ENCODE measurements at places on chromosomes 1 and 21.

GRCh38 chr1:19465123-19465522 lies 20.2 kb downstream of the CAPZB start:
- no peak for DNase-seq

- DNase-seq, result no peak
Measured at GRCh38 chr21:38830671-38831525, 25.2 kb downstream of the ETS2 start.

DNA sequence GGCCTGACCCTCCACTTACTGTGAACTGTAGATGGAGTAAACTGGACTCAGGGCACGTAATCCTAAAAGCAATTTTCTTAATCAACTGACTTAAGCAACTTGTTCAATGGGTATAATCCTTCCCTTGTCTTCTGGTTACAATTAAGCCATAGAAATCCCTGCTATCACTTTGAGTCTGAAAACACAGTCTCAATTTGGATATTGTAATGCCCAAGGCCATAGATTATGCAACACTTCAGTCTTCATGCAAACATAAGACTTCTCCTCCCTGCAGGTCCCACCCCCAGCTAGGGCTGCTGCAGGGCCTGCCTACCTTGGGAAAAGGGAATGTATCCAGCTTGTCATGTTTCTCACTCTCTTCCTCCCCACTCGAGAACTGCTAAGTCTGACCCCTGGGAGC lies 6.2 kb upstream of the SLC5A9 start:
- DNase-seq, result no peak

- no peak for DNase-seq
Measured at GRCh38 chr1:23995431-23995837, 15.3 kb upstream of the SRSF10 start.

DNA sequence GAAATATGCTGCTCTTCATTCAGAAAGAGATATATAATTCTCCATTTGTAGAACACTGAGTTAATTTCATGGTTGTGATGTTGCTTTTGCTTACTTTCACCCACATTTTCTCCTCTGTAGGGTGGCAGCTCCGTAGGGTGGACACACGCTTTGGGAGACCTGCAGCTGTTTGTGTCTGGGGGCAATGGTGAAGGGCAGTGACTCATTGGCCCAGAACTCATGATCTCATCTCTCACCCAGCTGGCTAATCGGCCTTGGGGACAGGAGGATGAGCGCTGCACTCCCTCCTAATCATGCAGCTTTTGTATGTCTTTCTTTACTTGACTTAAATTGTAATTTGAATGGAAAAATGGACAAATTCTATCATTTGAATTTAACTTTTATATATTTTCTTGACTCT lies 9.6 kb downstream of the DISC1 start:
- DNase-seq, result no peak

DNA sequence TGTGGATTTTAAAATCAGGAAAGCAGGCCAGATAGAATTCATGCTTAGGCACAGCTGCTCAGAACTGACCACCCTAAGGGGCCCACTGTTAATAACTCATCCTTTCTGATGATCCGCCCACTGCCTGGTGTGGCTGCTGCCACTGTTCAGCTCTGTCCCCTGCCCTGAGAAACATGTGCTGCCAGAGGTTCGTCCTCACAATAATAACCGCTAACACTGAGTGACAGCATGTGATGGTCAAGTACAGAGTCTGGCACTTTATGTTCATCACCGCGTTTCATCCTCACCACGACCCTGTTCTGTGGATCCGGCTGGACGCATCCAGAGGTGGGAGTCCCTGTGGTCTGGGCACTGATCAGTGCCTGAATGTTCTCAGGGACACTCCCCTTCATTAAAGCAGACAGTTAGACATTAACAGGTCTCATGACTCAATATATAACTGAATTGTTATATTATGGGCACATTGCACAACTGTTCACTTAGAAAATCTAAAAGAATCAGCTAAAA lies 108.6 kb downstream of the SIM2 start:
- DNase-seq, result no peak

- DNase-seq, result no peak
Measured at GRCh38 chr1:184406479-184406878, 19.6 kb downstream of the C1orf21 start.

DNA sequence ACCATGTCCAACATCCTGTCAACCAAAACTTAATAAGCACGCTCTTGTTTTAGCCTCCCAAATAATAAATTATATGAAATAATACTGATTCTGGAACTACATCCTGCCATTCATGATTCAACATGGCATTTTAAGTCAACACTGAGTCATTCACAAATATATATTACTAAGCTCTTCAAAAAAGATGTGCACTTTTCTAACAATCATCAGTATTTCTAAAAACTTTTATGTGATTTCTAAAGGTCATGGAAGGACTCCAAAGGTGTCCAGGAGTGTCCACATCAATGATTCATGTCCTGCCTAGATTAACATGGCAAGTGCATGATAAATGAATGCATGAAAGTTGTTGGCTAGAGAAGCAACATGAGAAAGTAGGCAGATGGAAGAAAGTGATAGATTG lies 51.6 kb downstream of the NEGR1 start:
- DNase-seq, result no peak

DNA sequence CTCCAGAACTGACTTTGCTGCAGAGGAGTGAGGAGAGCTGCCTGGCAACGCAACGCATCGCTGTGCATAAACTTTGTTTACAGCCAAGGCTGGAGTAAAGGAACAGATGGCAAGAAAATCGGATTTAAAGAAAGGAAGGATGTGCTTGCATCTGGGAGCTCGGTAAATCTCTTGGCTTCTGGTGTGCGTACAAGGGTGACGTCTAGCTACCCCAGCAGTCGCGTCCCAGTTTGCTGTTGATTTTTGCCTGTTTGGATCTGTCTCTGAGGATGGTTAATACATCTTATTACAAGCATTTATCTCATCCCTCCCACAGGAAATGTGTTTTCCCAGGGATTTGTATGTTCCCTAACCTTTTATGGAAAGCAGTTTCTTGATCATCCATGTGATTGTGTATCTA lies 73.3 kb upstream of the RALGPS2 start:
- no peak for DNase-seq

DNA sequence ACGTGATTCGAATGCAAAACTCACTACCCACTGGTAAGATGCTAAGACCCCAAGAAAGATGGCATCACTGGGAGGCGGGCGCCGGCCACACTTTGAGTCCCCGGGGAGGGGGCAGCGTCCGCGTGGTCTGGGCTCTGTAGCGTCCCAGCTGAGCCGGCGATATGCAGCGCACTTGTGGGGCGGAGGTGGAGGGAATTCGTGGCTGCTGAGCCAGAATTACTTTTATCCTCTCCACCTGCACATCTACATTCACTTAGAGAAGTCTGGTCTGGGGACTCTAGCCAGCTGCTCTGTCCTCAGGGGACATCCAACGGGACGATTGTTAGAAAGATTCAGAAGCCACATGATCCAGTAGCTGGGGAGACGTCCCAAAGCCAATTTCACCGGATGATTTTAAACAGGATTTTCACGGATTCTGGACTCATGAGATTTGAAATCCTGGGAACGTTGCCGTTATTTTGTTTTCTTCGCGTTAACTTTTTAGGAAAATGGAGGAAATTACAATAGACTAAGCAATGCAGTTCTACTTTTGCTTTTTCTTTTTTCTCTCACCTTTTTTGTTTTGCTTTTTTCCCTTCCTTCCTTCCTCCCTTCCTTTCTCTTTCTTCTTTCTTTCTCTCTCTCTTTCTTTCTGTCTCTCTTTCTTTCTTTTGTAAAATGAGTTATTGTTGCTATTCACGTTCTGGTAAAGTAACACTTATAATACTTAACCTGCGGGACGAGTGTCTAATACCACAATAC lies 1.3 kb downstream of the JAM2 start:
- no peak for DNase-seq

DNA sequence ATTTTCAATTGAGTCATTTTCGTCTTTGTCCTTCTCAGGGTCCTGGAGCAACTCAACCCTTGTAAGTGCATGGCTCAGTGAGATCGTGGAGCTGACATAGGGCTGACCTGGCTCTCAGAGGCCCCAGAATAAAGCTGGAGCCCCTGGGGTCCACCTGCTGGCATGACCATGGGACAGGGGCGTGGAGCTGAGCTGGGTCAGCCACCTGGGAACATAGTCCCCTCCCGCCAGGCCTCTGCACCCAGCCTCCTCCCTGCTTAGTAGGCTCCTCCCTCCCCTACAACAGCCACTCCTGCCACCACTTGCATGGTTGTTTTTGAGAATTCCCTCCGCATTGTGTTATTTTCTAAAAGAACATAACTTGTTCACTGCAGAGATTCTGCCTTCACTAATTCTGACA lies 3.1 kb upstream of the RIPK4 start:
- no peak for DNase-seq

- DNase-seq, result no peak
Measured at GRCh38 chr1:98277118-98277517, 356.3 kb upstream of the DPYD start.

DNA sequence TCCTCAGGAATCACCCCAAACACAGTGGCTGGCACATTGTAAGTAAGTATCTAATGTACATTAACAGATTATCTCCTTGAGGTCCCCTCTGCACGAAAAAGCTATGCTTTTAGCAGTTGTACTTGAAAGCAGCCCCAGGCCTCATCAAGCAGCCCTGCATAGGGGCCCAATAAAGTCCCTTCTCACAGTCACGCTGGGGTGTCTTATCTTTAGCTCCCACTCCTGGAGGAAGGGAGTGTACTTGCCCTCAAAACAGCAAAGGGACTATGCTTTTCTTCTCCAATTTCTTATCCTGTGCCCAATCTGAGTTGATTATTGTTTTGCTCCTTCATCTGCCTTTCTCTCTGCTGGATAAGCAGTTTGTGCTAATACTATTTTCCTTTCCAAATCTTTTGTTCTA lies 168.8 kb upstream of the PLXNA2 start:
- no peak for DNase-seq

- no peak for DNase-seq
Measured at GRCh38 chr1:82284213-82284612, 483.5 kb downstream of the ADGRL2 start.

GRCh38 chr1:226831953-226832352 lies 38.5 kb upstream of the PSEN2 start:
- no peak for DNase-seq

- no peak for DNase-seq
Measured at GRCh38 chr1:39842836-39843235, 40.5 kb downstream of the TRIT1 start.

GRCh38 chr1:78560811-78561210 lies 59.4 kb upstream of the IFI44L start:
- DNase-seq, result no peak

- no peak for DNase-seq
Measured at GRCh38 chr1:223425550-223425949, 32.3 kb downstream of the CCDC185 start.

DNA sequence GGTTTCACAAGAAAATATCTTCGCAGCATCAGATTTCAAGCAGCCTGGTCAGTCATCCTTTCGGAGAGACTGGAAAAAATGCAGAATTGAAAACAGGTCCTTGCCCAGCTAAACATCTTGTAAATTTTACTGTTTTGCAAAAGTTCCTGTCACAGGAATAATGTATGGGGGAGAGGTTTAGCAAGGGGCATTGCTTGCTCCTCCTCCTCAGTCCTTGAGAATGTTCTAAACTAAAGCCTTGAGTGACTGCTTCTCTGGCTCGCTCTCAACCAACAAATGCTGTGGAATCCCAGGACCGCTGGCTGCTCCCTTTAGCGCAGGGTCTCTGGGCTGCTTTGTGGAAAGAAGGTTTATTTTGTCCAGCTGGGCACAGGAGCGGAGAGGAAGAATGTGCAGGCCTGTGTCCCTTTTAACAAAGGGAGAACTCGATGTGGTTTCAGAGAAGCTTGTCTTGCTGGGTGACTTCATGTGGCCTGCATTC lies 33.6 kb upstream of the FHAD1 start:
- no peak for DNase-seq

DNA sequence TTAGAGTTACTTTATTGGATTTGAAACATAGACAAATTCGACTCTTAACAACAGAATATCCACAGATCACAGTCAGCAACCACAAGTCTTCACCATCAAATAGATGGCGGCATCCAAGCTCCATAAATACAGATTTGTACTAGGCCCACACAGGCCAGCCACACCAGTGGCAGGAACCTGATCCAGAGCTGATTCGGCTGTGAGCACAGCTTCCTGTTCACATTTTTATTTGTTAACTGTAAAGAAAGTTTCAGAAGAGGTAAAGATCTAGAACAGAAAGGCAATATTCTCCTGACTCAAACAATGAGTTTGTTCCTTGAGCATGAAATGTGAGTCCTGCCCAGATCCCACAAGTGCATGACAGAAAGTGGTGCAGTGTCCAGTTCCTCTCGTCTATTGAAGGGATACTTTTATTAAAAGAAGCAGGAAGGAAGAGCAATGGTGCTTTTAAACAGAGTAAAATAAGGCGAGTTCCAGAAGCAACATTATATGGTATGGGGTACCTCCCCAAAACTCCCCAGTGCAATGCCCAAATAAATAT lies 205.8 kb downstream of the SLC45A1 start:
- no peak for DNase-seq

- no peak for DNase-seq
Measured at GRCh38 chr1:162709132-162709860, 77.0 kb downstream of the DDR2 start.

DNA sequence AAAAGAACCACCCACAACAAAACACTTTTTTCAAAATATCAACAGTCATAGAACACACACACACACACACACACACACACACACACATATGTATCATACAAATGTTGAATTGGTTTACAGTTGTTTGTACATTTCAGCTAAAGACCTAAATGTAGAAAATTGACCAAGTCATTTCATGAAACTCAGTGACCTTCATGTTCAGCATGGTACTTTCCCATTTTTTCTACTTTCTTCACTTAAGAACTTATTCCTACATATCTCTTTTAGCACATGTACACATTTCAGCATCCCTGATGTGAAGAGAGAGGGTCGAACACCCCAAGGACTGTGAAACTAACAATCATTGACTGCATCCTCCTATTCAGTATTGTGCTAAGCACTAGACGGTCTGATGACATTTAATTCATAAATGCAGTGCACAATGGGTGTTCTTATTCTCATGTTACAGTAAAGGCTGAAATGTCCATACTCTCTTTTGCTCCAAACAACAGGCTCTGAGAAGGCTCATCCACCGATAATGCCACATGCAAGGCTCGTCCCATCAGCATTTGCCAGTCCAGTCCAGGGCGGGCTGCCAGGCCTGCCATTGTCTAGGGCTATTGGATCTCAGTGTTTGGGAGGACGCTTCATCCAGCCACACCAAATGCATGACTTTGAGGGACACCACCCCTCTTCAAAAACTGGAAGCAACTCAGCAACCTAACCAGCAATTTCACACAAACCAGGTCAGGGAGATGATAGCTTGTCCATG lies 150.1 kb upstream of the RUNX1 start:
- no peak for DNase-seq

- no peak for DNase-seq
Measured at GRCh38 chr1:22142315-22143064, 407 bp downstream of the WNT4 start.

- DNase-seq, result no peak
Measured at GRCh38 chr1:153842006-153842471, 66.8 kb downstream of the SLC27A3 start.

DNA sequence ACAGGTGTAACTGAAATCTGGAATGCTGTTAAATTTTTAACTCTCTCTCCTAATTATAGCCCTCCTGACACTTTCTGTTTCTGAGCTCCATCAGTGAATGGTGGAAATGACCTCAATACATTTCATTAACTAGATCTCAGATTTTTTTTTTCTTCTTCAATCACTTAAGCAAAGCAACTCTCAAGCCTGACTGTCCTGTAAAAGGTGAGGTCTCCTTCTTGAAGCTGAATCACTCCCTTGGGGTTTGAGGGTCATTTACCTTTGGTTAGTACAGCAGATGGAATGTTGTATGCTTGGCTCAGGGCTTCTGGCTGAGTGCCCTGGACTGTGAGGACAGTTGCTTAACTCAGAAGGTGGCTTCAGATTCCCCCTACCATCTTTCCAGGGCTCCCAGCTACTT lies 518.7 kb downstream of the PTPRC start:
- no peak for DNase-seq
